ENCODE measurements at places on chromosomes 4 and X. TPM values are rescaled to one million over a fixed set of nuclear protein-coding genes. Genes with fewer than 3 reads are reported as not detected.

Gene XK
- 0.34 TPM for total RNA-seq

Gene SYN1
- 0.21 TPM for total RNA-seq

Gene TMEM35A
- total RNA-seq: not detected

Gene STBD1
- 0.09 TPM for total RNA-seq

Gene PCDH11X
- total RNA-seq: not detected

Gene LRRC66
- 0.11 TPM for total RNA-seq

Gene RHOXF2B
- total RNA-seq: not detected

Gene PWWP3B
- total RNA-seq: not detected

Gene CSAG1
- not detected for total RNA-seq

Gene HPGD
- total RNA-seq: 0.48 TPM

Gene SMS
- total RNA-seq: 143 TPM

Gene BTK
- 0.25 TPM for total RNA-seq

Gene TMPRSS11A
- total RNA-seq: not detected

Gene EMCN
- not detected for total RNA-seq

Gene BRS3
- total RNA-seq: not detected

Data from activated T-helper 2 cell treated with anti-CD3 and anti-CD28 coated beads, Interferon-gamma antibody, Interleukin-2, Interleukin-4, amounts not matched to agents 10 μg/mL and 5 μg/mL and 100 μg/mL, durations not matched to agents 14 hours and 24 hours and 36 hours (primary cell).